GM06990 (cell line): ENCODE measurements at places on chromosomes 16 and 17.
A peak's percentile ranks its signal among the peaks of the same experiment; 100 is the strongest.

DNA sequence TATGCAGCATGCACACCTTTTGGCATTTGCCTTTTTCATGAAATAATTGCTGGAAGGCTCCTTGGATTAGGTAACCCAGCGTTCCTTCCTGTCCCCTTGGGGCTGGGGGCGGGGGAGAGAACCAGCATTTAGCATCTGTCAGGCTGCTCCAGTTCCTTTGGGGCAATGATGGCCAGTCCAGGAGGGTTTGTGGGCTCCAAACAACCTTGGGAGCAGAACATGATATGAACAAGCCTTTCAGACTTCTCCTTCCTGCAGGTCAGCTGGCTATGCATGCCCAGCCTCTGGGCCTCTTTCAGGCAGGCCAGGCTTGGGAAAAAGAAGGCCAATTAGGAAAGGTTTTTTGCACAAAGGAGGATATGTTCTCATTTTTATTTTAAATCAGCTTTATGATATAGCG lies 1.1 kb upstream of the SMTNL2 start:
- DNase-seq: no peak

DNA sequence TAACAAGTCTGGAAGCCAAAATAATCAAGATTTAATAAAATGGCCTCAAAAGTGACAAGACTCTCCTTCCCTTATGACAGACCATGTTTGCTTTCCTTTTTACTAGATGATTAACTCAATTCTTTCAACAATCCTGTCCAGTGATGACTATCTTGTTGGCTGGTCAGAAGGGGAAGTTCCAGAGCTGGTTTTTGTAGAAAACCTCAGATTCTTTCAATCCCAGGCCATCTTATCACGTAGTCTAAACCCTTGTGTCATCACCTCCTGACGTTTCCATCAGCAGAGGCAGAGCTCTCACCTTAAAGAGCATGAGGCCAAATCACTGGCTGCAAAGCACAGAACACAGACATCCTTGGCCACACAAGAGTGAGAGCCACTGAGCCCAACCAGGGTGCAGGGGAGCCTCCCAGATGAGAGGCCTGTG lies 125.3 kb downstream of the ANKRD11 start:
- no peak for DNase-seq

DNA sequence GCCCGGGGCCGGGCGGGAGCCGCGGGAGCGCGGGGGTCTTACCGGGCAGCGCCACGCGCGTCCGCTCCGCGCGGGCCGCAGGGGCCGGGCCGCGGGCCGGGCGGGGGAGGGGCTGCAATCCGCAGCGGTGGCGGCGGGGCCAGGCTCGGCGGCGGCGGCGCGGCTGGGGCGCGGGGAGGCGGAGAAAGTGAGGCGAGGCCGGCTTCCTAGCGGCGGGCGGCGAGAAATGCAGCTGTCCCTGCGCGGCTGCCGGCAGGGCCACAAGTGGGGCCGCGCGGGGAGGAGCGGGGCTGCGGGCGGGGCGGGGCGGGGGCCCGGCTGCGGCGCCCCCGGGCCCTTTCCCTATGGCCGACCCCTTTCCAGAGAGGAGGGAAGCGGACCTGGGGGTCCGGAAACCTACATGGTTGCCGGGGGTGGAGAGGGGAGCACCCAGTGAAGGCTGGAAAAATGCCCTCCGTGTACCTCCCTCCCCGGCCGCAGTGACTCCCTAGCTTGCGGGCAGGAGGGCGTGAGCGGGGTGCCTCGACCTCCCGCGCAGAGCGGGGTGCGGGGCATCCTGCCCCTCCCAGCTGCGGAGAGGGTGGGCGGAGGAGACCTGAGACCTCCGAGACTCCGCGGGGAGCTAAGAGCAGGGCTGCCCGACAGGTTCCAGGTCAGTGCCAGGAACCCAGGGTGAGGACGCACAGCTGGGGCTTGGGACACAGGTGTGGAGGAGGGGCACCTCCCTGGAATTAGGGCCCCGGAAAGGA lies at the start of gene CUEDC1:
Gene CUEDC1, minus strand, starts transcription at position 230 of the 749 bp plus-strand sequence. CDS start 69,848 bp downstream, outside the sequence.
- DNase-seq: peak; percentile 57

- no peak for DNase-seq
These were observed 101.6 kb downstream of the SKAP1 start for GRCh38 chr17:48328457-48328856.

DNA sequence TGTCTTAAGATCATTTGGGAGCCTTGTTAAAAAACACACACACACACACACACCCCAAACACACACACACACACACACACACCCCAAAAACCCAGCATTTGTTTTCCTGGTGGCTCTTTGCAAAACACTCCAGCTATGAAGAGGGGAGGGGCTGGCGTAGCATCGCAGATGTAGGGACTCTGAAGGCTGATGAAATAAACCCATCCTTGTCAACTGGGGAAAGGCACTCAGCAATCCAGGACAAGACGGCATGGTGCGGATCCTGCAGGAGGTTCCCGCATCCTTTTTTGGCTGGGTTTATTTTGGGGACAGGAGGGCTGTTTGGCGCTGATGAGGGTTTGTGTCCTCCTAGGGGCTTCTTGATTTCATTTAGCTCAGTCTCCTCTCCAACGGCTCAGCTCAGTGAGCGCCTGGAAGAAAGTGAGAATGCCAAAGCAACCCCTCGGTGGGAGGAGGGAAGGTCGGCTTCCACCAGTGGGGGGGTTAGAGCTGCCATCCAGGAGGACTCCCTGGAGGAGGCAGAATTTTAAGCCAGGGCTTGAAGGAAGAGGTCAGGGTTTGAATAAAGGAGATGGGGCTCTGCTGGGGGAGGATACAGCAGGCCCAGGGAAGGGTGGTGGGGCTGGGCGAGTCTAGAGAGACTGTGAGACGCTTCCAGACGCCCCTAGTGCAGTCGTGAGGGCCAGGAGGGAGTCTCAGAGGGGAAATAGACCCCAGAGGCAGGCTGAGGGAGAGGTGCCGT lies 12.4 kb upstream of the GSE1 start:
- no peak for DNase-seq

DNA sequence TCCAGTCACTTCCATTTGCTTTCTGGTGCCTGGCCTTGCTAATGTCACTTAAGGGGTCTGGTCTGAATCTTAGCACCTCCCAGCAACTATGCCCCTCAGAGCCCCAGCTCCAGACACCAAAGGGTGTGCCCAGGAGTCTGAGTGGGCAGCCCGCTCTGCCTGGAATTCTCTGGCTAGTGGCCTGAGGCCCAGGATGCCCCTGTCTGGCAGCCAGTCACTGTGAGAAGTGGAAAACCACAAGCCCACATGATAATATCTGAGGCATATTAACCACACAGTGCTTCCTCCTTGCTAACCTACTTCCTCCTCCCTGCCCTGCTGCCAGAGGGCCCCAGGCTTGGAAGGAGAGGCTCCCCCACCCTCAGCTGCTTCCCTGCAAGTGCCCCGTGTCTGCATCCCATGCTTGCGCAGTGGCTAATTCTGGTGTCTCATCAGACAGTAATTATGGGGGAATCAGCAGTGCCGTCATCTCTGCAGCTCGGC lies 14.0 kb downstream of the SRCIN1 start:
- DNase-seq: peak; percentile 41
